Naive thymus-derived CD4-positive, alpha-beta T cell (primary cell): ENCODE measurements at places on chromosomes 2 and 18. TPM values are rescaled to one million over a fixed set of nuclear protein-coding genes. Genes with fewer than 3 reads are reported as not detected.

GRCh38 chr2:60520917-60521539 lies 32.4 kb downstream of the BCL11A start:
- no peaks in the 10 kb centered on the region for H3K27me3 ChIP-seq
- H3K4me3 ChIP-seq = no peak overlapping the region
- no peak overlapping the region for H3K27ac ChIP-seq
- H3K36me3 ChIP-seq = no peaks in the 10 kb centered on the region
- no peak for DNase-seq
- no peaks in the 10 kb centered on the region for H3K4me1 ChIP-seq

Gene GALNT5
- total RNA-seq = not detected

Gene BMP10
- total RNA-seq = not detected

Gene TCF4
- total RNA-seq = 21.8 TPM

- H3K36me3 ChIP-seq = peaks cover 3% of the 10 kb centered on the region
- H3K27ac ChIP-seq = no peak overlapping the region
- H3K4me1 ChIP-seq = no peaks in the 10 kb centered on the region
- no peaks in the 10 kb centered on the region for H3K27me3 ChIP-seq
- H3K4me3 ChIP-seq = no peak overlapping the region
Measured at GRCh38 chr2:109421101-109421500, 192.7 kb downstream of the SEPTIN10 start.

DNA sequence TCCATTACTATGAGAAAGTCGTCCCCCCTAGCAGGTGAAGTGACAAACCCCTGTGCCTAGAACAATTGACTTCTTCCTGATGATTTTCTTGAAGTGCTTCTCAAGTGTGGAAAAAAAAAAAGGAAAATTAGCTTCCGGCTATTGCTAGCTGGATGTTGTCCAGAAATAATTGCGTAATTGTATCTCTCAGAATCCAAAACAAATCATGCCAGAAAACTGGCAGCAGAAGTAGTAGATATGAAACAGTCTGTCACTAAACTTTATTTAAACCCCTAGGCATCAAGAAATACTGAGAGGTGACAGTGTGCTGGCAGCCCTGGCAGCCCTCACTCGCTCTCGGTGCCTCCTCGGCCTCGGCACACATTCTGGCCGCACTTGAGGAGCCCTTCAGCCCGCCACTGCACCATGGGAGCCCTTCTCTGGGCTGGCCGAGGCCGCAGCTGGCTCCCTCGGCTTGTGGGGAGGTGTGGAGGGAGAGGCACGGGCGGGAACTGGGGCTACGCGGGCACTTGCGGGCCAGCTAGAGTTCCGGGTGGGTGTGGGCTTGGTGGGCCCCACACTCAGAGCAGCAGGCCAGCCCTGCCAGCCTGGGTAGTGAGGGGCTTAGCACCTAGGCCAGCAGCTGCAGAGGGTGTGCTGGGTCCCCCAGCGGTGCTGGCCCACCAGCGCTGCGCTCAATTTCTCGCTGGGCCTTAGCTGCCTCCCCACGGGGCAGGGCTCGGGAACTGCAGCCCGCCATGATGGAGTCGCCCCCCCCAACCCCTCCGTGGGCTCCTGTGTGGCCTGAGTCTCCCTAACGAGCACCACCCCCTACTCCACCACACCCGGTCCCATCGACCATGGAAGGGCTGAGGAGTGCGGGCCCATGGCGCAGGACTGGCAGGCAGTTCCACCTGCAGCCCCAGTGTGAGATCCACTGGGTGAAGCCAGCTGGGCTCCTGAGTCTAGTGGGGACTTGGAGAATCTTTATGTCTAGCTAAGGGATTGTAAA lies 80.5 kb upstream of the ABCA12 start:
- no peak overlapping the region for H3K27ac ChIP-seq
- H3K36me3 ChIP-seq = no peaks in the 10 kb centered on the region
- H3K27me3 ChIP-seq = no peaks in the 10 kb centered on the region
- no peak overlapping the region for H3K4me3 ChIP-seq
- no peaks in the 10 kb centered on the region for H3K4me1 ChIP-seq

GRCh38 chr2:191166111-191166755 lies 15.4 kb upstream of the STAT4 start:
- no peaks in the 10 kb centered on the region for H3K4me1 ChIP-seq
- H3K36me3 ChIP-seq = no peaks in the 10 kb centered on the region
- no peak for DNase-seq
- no peaks in the 10 kb centered on the region for H3K27me3 ChIP-seq

Gene TMEM37
- total RNA-seq = not detected in 2 replicates

GRCh38 chr2:213004197-213004821 lies 147.1 kb downstream of the IKZF2 start:
- no peaks in the 10 kb centered on the region for H3K4me1 ChIP-seq
- no peaks in the 10 kb centered on the region for H3K27me3 ChIP-seq
- no peak overlapping the region for H3K27ac ChIP-seq
- no peak overlapping the region for H3K4me3 ChIP-seq

Gene SLC23A3
- total RNA-seq = 0.69 TPM

- H3K4me3 ChIP-seq = no peak overlapping the region
- DNase-seq = no peak
- no peaks in the 10 kb centered on the region for H3K27me3 ChIP-seq
Measured at GRCh38 chr18:12497296-12497695, 89.6 kb downstream of the PRELID3A start.

DNA sequence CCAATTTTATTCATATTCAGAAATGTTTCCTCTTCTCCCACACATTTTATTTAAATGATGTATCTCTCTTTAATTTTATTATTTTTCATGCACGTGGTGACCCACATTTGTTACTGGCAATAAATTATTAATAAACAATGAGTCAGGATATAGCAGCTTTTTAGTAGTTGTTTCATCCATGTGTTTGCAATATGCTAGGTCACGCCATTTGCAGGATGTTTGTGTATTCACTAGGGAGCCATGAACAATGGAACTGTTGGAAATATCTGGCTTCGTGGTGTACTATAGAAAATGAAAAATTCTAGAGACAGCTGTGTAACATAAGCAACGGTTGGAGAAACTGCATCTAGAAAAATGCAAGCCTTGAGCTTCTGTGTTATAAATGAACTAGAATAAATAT lies 176.0 kb upstream of the COL3A1 start:
- H3K36me3 ChIP-seq = no peaks in the 10 kb centered on the region
- H3K27me3 ChIP-seq = no peaks in the 10 kb centered on the region
- no peak for DNase-seq
- H3K27ac ChIP-seq = no peak overlapping the region
- H3K4me3 ChIP-seq = no peak overlapping the region

DNA sequence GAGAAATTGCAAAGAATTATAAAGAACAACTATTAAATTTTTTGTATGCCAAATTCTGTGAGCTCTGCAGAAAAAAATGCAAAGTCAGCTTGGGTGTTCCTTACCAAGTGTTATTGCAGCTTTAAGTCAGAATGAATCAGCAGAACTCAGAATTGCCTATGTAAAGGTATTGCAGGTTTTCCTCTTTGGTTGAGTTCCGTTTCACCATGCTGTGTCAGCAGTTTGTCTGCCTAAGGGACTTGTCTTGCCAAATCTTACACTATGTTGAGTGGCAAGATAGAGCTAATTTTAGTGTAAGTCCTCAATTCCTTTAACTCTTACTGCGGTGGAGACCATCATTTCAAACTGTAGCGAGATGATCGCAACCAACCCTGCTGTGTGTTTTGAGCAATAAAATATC lies 38.8 kb downstream of the ADAM23 start:
- no peaks in the 10 kb centered on the region for H3K27me3 ChIP-seq
- no peaks in the 10 kb centered on the region for H3K36me3 ChIP-seq

Gene ITPRIPL1
- 1.2 TPM for total RNA-seq

DNA sequence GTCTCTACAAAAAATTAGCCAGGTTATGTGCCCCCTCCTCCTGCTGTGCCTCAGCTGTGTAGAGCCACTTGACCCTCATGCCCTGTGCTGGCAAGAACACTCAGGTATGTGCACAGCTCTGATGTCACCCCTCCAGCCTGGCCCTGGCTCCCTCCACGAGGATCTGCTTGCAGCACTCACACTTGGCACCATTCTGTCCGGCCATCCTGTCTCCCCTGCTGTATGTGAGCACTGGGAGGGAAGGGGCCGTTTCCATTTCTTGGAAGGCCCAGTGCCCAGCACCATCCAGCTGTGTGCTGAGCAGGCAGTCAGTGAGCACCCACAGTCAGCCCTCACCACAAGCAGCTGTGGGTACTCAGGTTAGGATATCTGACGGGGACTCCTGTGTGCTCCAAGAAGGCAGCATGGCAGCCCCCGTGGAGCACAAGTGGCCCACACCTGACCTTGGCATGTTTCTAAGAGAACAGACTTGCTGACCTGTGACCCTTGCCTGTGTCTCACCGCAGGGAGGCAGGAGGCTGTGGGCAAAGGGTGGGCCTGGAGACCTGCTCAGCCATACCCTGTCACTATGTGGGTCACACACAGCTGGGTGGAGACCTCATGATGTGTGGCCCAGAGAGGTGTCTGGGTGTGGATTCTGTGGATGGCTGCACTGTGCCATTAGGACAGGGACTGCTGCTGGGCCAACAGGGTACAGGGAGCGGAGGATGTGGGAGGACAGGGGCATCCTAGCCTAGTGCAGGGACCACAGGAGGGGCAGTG lies 31.5 kb downstream of the USP34 start:
- no peak overlapping the region for H3K27ac ChIP-seq
- H3K4me1 ChIP-seq = peaks cover 25% of the 10 kb centered on the region
- no peaks in the 10 kb centered on the region for H3K27me3 ChIP-seq
- H3K36me3 ChIP-seq = no peaks in the 10 kb centered on the region
- DNase-seq = no peak

- no peak overlapping the region for H3K27ac ChIP-seq
- H3K27me3 ChIP-seq = no peaks in the 10 kb centered on the region
- H3K4me1 ChIP-seq = no peaks in the 10 kb centered on the region
- H3K4me3 ChIP-seq = no peak overlapping the region
Measured at GRCh38 chr18:77470569-77471413, 221.1 kb downstream of the GALR1 start.

GRCh38 chr2:219739066-219739465 lies 111.6 kb downstream of the SLC4A3 start:
- no peaks in the 10 kb centered on the region for H3K27me3 ChIP-seq
- H3K4me1 ChIP-seq = no peaks in the 10 kb centered on the region
- DNase-seq = no peak
- H3K4me3 ChIP-seq = no peak overlapping the region

DNA sequence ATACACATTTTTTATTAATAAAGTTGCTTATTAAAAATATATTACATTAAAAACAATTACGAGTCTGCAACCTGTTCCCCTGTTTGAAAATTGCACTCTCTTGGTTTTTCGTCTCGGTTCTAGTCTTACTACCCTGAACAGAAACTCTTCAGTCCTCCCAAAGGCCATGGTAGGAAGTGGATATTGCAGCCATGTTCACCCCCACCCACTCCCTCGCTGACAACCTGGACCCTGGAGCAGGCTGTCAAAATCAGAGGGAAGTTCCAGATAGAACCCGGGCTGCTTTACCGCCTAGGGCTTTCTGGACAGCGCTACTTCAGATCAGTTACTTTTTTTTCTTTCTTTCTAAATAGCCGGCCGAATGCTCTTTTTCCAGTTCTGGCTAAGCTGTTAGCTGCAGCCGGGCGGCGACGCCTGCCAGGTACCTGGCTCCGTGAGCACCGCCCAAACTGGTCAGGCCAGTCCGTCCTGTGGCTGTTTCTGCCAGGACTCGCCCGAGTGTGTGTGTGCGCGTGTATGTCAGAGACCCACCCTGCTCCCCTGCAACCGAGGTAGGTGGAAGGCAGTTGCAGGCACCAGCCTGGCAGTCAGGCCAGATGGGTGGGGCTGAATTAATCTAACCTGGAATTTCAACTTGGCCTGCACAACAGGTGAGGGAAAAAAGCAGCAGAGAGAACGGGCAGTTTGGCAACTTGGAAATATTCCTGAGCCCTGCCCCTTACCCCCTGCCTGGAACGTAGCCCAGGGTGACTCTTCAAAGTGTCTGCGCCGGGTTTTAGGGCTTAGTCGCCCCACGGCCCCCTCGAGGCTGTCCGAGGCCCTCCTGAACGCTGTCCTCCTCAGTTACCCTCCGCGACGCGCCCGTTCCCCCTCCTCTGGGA lies 1.1 kb upstream of the TET3 start:
- no peaks in the 10 kb centered on the region for H3K27me3 ChIP-seq
- peak overlapping the region; percentile 55 for H3K4me3 ChIP-seq
- H3K36me3 ChIP-seq = no peaks in the 10 kb centered on the region
- no peak for DNase-seq
- H3K4me1 ChIP-seq = peaks cover 69% of the 10 kb centered on the region

GRCh38 chr18:71899707-71900472 lies 644.3 kb downstream of the CBLN2 start:
- H3K4me1 ChIP-seq = no peaks in the 10 kb centered on the region
- no peak overlapping the region for H3K4me3 ChIP-seq
- H3K27me3 ChIP-seq = no peaks in the 10 kb centered on the region
- no peak for DNase-seq
- H3K27ac ChIP-seq = no peak overlapping the region

DNA sequence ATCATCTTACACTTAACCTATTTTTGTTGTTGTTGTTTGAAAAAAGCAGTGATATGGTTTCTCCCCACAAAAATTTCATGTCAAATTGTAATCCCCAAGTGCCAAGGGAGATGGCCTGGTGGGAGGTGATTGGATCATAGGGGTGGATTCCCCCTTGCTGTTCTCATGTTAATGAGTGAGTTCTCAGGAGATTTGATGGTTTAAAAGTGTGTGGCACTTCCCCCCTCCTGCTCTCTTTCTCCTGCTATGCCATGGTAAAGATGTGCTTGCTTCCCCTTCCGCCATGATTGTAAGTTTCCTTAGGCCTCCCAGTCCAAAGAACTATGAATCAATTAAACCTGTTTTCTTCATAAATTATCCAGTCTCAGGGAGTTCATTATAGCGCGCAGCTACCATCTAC lies 1362.7 kb upstream of the FAM98A start:
- H3K4me1 ChIP-seq = no peaks in the 10 kb centered on the region
- no peaks in the 10 kb centered on the region for H3K36me3 ChIP-seq
- no peak for DNase-seq
- no peak overlapping the region for H3K27ac ChIP-seq
- H3K4me3 ChIP-seq = no peak overlapping the region

Gene FBLN7
- 34.0 TPM for total RNA-seq

DNA sequence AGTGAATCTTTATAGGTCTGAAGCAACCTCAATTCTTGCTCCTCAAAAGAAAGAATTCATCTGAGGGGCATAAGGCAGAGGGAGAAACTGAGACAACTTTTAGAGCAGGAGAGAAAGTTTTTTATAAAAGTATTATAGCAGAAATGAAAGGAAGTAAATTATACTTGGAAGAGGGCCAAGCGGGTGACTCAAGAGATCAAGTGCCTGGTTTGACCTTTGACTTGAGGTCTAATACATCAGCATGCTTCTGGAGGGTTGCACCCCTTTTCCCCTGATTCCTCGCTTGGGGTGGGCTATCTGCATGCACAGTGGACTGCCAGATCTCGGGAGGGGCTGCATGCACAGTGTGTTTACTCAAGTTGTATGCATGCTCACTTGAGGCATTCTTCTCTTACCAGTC lies 268.5 kb upstream of the LRATD1 start:
- H3K27ac ChIP-seq = no peak overlapping the region
- H3K36me3 ChIP-seq = no peaks in the 10 kb centered on the region
- no peak for DNase-seq
- no peaks in the 10 kb centered on the region for H3K4me1 ChIP-seq
- H3K4me3 ChIP-seq = no peak overlapping the region
- H3K27me3 ChIP-seq = no peaks in the 10 kb centered on the region

GRCh38 chr2:141137122-141137693 lies 993.6 kb downstream of the LRP1B start:
- no peak overlapping the region for H3K27ac ChIP-seq
- no peaks in the 10 kb centered on the region for H3K27me3 ChIP-seq
- no peak overlapping the region for H3K4me3 ChIP-seq
- H3K36me3 ChIP-seq = no peaks in the 10 kb centered on the region
- no peak for DNase-seq

- no peak for DNase-seq
- no peaks in the 10 kb centered on the region for H3K4me1 ChIP-seq
- no peak overlapping the region for H3K4me3 ChIP-seq
- H3K27ac ChIP-seq = no peak overlapping the region
Measured at GRCh38 chr18:64546451-64546850, 397.6 kb upstream of the LINC00305 start.

- no peaks in the 10 kb centered on the region for H3K4me1 ChIP-seq
- no peaks in the 10 kb centered on the region for H3K27me3 ChIP-seq
- no peak overlapping the region for H3K27ac ChIP-seq
- H3K4me3 ChIP-seq = no peak overlapping the region
Measured at GRCh38 chr2:942775-943460, 7.7 kb upstream of the SNTG2 start.
